ENCODE measurements at places on chromosomes 13 and 19. TPM values are rescaled to one million over a fixed set of nuclear protein-coding genes. Genes with fewer than 3 reads are reported as not detected.

Gene NLRP4
- not detected for total RNA-seq

Gene NCR1
- total RNA-seq = not detected

Gene KLK2
- total RNA-seq = not detected

Gene ATP1A3
- total RNA-seq = not detected

Gene SYDE1
- total RNA-seq = 25.8 TPM

Gene ZNF229
- total RNA-seq = 15.7 TPM

Gene OR7A5
- not detected for total RNA-seq

Gene BEST2
- total RNA-seq = not detected

Gene UBE2M
- 104 TPM for total RNA-seq

Gene PALM3
- total RNA-seq = not detected

Gene ZNF888
- 2.0 TPM for total RNA-seq

Gene PTH2
- not detected for total RNA-seq

Gene ADGRE3
- total RNA-seq = not detected

Gene CYP2F1
- total RNA-seq = not detected

Gene CCDC106
- 14.0 TPM for total RNA-seq

Gene ZNF723
- not detected for total RNA-seq

Gene LMTK3
- 0.10 TPM for total RNA-seq

Gene ZNF549
- total RNA-seq = 4.6 TPM

Gene ZNF880
- total RNA-seq = 17.3 TPM

Gene CALR3
- not detected for total RNA-seq

Gene STOML3
- total RNA-seq = not detected

Gene CYTH2
- 87.2 TPM for total RNA-seq

Gene LRRC63
- total RNA-seq = 0.10 TPM

All from vein endothelial cell (primary cell).